ENCODE measurements at places on chromosomes 13 and 19. TPM values are rescaled to one million over a fixed set of nuclear protein-coding genes. Genes with fewer than 3 reads are reported as not detected.

The OR7C1 gene
- not detected for total RNA-seq

The CADM4 gene
- 0.33 TPM for total RNA-seq

The ADGRE3 gene
- not detected for total RNA-seq

The F7 gene
- not detected for total RNA-seq

The DOCK6 gene
- total RNA-seq = 0.64 TPM

- DNase-seq = no peak
Measured at GRCh38 chr19:28569132-28570131, 643.5 kb downstream of the UQCRFS1 start.

- no peak for DNase-seq
Measured at GRCh38 chr13:83914368-83914767, 32.1 kb upstream of the SLITRK1 start.

DNA sequence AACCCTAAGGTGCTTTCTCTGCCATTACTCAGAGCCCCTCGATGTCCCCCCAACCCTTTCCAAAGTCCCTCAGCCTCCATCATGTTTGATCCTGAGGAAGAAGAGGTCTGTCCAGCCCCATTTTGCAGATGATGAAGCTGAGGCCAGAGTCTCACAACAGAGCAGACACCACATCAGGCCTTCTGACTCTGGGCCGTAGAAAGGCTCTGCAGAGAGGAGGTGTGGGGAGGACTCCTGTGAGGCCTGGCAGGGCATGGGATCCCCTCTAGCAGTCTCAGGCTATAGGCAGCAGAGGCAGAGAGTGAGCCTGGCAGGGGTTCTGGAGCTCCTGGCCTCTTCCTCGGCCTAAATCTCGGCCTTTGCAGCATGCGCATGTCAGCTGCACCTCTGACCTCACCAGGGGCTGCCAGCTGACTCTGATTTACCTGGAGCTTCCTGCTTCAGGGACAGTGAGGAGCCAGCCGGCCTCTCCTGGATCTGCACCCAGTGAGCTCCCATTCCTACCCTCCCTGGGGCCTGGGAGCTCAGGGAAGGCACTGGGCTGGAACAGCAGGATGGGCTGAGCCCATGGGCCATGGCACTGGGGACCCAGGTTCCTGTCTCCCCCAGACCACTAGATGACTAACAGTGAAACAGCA, 41.7 kb upstream of the VSTM2B start:
- no peak for DNase-seq

- no peak for DNase-seq
Measured at GRCh38 chr13:28531845-28532387, 37.0 kb upstream of the FLT1 start.

GRCh38 chr13:20711301-20712044, 8.0 kb downstream of the IL17D start:
- no peak for DNase-seq

DNA sequence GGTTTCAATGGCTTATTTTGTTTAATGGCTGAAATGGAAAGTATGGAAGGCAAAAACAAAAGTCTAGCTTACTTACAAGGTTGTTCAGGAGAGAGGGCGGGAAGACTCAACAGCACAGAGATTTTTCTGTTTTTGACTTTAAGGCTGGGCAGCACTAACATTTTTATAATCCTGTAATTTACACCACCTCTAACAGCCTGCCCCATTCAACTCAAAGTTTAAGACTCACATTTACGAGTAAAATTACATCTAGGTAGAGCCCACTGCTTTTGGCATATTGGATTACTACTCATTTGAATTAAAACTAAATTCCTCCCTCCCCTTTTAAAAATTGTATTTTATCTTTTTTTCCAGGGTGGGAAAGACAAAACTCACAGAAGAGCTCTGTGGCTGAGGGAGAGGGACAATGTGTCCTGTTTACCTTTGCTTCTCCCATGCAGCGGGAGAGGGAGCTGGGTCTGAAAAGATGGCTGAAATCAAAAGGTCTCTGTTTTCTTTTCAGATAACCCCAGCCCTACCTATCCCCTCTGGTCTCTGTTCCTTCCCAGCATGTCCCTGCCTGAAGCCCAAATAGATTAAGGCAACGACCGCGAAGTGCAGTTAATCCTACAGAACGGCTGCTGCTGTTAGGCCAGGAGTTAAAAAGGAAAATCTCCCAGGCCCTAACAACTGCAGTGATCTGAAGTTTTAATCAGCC, 6.6 kb downstream of the EFNB2 start:
- no peak for DNase-seq

DNA sequence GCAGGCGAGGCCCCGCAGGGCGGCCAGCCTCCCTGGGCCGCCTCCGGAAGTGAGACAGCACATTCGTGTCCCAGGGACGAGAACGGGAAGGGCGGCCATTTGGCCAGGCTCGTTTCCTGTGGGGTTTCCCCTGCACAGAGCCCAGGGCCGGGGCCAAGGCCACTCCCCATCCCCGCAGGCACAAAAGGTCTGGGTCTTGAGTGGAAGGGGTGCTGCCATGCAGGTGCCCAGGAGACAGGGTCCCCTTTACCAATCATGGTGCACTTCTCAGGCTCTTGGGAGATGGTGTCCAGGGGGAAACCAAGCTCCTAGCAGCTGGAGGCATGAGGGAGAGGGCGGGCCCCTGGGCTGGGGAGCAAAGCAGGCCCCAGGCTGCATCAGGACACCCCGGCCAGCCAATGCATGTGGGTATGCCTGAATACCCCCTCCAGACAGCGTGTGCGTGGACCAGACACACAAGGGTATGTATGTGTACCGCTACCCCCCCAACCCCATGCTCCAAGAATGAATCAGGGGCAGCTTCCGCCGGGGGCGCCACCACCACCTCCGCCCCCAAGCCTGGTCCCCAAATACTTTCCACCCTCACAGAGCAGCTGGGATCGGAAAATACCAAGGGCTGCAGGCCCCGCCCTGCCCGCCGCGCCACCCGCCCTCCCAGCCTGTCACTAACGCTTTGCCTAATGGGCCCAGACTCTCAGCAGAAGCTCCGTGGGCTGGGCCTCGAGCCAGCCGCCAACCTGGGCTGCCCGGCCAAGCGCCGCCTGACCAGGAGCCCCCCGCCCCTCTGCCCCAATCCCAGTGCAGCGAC, 37.6 kb upstream of the NANOS3 start:
- peak; percentile 96 for DNase-seq

- DNase-seq = no peak
Measured at GRCh38 chr13:110651271-110651670, 35.9 kb downstream of the NAXD start.

- no peak for DNase-seq
Measured at GRCh38 chr19:56324436-56324835, 9.8 kb upstream of the ZSCAN5A start.

All from CD4-positive, alpha-beta memory T cell (primary cell).